ENCODE measurements at places on chromosomes 5 and 9.

- DNase-seq: no peak
Observed at GRCh38 chr9:136520053-136520540, 25.8 kb downstream of the NOTCH1 start.

DNA sequence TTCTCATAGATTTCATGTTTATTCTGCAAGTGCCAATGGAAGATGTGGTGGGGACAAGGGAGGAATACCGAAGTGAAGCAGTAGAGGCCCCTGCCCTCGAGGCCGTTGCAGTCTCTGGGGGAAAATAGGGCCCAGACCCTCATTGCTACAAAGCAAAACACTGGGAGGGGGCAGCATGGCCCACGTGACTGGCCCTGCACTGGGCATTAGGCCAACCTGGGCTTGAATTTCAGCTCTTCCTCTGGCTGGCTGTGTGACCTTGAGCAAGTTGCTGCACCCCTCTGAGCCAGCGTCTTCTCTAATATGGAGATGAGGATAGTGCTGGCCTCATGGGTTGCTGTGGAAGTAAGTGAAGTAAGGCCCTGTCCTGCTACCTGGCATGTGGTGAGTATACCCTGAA is 709 bp upstream of the SYNPO start:
- no peak for DNase-seq

- DNase-seq: no peak
Observed at GRCh38 chr5:78974601-78975000, 10.5 kb downstream of the ARSB start.

- DNase-seq: no peak
Observed at GRCh38 chr5:2373631-2374030, 377.8 kb downstream of the IRX2 start.

DNA sequence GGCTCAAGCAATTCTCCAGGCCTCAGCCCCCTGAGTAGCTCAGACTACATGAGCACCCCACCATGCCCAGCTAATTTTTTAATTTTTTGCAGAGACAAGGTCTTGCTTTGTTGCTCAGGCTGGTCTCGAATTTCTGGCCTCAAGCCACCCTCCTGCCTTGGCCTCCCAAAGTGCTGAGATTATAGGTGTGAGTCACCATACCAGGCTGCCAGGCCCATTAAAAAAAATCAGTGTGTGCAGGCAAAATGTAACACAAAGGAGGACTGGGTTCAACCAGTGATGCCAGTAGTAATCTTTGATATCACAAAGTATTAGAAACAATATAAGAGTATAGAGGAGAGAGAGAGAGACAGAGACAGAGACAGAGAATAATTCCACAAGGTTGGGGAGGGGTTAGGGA is 322.7 kb downstream of the MSX2 start:
- no peak for DNase-seq

GRCh38 chr9:105355781-105356180 is 92.1 kb upstream of the FSD1L start:
- peak; percentile 49 for DNase-seq

- DNase-seq: no peak
Observed at GRCh38 chr5:54524704-54525103, 7.1 kb downstream of the SNX18 start.

DNA sequence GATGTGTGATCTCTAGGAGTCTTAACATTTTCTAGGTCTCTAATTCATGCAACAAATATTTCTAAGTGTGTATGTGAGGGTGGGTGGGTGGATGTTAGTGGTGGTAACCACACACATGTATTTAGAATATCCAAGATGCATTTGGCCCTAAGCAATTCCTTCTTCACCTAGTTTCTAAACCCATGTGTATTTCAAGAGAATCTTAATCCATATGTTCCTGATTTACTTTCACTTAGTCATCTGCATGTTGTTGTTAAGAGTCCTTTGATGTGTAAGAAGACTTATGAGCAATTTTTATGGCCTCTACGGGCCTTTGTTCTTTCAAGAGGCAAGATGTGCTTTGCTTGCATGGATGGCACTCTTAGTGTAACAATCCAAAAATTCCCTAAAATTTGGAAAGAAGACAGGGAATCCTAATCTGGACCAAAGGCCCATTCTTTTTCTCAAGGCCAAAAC is 282.6 kb downstream of the SPATA31D1 start:
- no peak for DNase-seq

DNA sequence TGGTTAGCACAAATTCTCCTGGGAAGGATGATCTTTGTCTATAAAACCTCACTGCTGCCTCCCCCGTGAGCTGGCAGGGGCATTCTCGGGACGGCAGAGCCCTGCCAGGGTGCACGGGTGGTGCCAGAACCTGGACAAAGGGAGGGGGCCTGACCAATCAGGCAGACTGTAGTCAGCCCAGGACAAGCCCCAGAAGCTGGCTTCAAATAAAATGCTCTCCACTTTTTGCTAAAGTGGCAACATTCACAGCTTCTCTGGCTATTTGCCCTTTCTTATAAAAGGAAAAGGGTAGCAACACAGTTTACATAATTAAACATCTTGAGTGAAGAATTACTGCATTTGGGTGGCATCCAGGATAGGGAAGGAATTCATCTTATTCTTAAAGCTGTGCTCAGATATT is 14.4 kb downstream of the IL9 start:
- DNase-seq: no peak

GRCh38 chr5:180049185-180049548 is 22.4 kb downstream of the RNF130 start:
- no peak for DNase-seq

GRCh38 chr9:135152614-135153334 is 65.3 kb downstream of the OLFM1 start:
- DNase-seq: no peak

- DNase-seq: no peak
Observed at GRCh38 chr9:18890372-18890771, 142.6 kb downstream of the SAXO1 start.

GRCh38 chr5:23727271-23727670 is 219.9 kb downstream of the PRDM9 start:
- no peak for DNase-seq

DNA sequence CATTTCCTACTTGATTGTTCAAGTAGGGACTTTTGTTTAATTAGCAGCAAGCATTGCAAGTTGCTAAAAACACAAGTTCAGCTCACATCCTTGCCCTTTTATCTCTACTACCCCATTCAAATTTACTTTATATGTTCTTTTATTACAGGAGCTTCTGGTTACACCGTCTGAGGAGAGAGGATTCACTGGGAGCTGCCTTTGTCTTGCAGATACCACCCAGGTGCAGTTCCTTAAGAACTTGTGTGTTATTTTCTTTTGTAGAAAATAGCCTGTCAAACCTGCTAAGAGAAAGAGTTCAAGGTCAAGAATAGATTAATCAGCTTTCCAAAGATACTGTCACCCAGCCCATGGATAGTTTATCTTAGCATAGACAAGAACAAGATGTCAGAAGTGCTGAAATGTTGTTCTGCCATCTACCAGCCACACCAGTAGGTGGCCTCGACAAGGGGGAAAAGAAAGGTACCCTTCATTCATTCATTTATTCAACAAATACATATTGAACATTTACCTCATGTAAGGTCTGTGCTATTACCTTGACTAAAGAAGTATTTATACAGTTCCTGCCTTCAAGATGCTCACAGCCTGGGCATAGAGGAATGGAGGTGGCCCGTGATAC is 750.3 kb downstream of the MAT2B start:
- no peak for DNase-seq

DNA sequence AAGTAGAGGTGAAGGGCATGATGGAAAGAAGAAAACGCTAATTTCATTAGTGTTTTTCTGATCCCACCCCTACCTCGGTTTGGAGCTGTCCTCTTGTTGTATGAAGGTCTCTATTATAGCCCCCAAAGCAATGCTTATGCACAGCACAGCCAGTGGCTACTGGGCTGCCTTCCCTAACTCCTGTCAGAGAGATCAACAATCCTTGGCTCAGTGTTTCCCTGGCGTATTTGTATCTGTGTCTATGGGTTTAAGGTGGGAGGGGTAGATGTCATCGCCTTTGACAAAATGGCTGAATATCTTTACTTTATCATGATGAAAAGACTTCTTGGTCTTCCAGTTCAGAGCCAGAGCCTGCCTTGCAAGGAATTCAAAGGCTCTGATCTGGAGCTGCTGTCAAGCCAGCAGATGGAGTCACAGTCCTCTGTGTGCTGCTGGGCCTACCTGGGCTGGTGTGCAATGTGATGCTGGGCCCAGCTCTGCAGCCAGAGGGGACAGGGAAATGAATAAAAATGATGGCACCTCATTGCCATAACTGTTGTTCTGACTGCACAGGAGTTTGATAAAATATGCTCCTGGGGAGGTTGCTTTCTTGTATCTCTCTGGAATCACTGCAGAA is 20.1 kb upstream of the HSPA9 start:
- no peak for DNase-seq

- DNase-seq: no peak
Observed at GRCh38 chr5:97119007-97119390, 23.4 kb downstream of the LIX1 start.

- DNase-seq: no peak
Observed at GRCh38 chr5:143040622-143041021, 270.4 kb downstream of the ARHGAP26 start.

DNA sequence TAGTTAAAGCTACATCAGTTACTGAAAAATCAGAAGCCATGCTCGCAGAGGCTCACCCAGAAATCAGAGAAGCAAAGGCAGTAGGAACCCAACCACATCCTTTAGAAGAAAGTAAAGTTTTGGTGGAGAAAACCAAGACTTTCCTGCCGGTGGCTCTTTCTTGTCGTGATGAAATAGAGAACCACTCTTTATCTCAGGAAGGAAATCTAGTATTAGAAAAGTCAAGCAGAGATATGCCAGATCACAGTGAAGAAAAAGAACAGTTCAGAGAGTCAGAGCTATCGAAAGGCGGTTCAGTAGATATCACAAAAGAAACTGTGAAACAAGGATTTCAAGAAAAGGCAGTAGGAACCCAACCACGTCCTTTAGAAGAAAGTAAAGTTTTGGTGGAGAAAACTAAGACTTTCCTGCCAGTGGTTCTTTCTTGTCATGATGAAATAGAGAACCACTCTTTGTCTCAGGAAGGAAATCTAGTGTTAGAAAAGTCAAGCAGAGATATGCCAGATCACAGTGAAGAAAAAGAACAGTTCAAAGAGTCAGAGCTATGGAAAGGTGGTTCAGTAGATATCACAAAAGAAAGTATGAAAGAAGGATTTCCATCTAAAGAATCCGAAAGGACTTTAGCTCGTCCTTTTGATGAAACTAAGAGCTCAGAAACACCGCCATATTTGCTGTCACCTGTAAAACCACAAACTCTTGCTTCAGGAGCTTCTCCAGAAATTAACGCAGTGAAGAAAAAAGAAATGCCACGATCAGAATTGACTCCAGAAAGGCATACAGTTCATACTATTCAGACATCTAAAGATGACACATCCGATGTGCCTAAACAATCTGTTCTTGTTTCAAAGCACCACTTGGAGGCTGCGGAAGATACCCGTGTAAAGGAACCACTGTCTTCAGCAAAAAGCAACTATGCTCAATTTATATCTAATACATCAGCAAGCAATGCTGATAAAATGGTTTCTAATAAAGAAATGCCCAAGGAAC is 47.2 kb downstream of the CMYA5 start:
- DNase-seq: peak; percentile 59

GRCh38 chr9:127940593-127940992 is 2.9 kb upstream of the DPM2 start:
- no peak for DNase-seq

GRCh38 chr5:138111181-138111580 is 27.3 kb downstream of the WNT8A start:
- DNase-seq: no peak

GRCh38 chr9:19145881-19146280 is 18.6 kb upstream of the PLIN2 start:
- no peak for DNase-seq

DNA sequence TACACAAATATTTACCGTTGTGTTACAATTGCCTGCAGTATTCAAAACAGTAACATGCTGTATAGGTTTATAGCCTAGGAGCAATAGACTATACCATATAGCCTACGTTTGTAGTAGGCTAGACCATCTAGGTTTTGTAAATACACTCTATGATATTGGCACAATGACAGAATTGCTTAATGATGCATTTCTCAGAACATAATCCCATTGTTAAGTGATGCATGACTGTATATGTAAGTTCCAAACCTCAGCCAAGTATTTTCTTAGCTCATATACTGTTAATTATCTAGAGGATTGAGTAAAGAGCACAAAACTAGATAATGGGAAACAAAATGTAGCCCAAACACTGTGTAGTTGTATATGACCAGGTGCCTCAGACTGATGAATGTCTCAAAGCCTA is 220.1 kb downstream of the ANXA1 start:
- no peak for DNase-seq

DNA sequence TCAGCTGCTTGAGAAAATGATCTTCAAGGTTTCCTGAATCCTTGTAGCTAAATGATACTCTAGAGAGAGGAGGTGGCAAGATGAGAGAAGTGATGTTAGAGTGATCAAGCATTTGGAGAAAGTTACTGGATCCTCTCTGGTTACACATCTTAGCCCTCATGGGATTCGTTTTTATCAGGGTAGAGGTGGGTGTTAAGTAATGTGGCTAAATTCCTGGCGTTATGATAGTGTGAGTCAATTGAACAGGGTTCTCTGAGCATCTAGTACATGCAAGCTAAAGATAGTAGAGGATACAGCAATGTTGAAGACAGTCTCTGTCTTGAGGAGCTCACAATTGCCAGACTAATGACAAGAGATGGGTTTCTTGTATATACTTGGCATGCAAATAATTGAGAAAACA is 123.7 kb downstream of the PSD2 start:
- no peak for DNase-seq

DNA sequence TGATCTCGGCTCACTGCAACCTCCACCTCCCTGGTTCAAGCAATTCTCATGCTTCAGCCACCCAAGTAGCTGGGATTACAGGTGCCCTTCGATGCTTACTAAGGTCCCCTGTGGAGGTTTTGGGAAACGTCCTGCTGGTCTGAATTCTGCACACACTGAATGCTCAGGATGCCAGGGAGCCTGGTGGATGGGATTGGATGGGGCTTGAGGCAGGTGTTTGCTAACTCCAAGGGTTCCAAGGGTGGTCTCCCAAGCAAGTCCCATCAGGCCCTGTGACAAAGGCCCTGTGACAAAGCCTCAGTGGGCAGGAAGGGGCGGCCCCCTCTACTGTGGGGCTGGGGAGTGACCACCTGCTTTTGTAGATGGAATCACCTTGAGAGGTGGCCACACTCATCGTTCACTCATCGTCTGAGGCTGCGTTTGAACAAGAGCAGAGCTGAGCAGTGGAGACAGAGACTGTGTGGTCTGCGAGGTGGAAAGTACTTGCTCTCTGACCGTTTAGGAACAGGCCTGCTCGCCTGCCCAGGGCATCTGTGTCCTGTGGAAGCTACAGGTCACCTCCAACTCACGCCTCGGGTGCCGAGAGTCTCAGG is 40.2 kb downstream of the MRPL36 start:
- DNase-seq: no peak

DNA sequence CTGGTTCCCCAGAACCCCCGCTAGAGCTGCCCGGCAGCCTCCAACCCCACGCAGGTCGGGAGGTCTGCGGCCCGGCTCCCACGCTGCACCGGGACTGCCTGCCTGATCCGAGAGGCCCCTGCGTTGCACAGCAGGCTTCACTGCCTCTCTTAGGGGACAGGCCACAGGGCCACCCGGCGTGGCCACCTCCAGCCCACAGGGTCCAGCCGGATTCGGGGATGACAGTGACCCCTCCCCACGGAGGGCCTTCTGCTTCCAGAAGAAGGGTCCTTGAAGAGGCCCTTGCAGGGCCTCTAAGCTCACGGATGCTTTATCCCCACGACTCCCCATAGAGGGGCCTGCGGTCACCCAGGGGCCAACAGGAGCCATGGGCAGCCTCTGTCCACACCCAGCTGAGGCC is 66.1 kb upstream of the PPP1R26 start:
- DNase-seq: no peak
